ENCODE measurements at places on chromosomes 7 and 10.

- DNase-seq = no peak
These were observed 927 bp upstream of the MKX start for GRCh38 chr10:27746397-27747095.

DNA sequence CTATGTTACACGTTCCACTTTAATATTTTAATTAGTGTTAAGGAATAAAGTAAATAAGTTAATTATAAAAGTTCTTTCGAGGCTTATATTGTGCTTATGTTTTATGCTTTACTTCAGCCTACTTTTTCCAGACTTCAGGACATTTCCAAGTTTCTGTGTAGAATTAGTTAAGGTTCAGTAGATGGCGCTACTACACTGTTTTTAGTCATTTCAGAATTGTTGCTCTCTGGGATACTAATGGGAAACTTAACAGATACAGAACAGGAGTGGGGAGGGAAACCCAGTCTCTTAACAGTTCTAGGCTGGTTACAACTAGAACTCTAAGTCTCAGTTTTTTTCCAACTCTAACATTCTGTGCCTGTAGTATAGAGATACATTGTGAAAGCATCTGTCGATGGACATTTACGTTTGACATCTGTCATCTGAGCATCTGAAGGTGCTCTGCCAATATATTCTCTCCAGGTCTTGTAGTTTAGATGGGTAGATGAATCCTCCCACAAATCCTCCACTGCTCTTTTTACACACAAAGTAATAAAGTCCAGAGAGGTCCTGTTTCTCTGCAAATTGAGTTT lies 56.8 kb upstream of the FAM171A1 start:
- peak; percentile 12 for DNase-seq

- no peak for DNase-seq
These were observed 445.9 kb upstream of the LRRN3 start for GRCh38 chr7:110645060-110645459.

DNA sequence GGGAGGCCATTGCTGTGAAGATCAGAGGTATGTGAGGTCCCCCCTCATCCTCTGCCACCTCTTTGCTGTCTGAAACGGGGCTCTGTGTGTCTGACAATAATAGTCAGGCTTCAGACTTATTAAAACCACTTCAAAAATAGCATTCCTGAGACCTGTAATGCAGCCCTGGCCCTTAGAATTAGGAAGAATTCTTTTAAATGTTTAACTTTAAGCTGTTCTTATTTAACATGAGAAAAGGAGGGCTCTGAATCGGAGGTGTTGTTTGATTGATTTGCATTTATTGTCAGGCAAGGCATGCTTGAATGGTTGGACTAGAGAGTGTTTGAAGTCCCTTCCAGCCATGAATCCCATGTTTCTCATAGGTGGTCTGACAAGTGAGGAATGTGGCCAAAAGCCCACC lies 52.5 kb downstream of the AKR1B1 start:
- DNase-seq = no peak

DNA sequence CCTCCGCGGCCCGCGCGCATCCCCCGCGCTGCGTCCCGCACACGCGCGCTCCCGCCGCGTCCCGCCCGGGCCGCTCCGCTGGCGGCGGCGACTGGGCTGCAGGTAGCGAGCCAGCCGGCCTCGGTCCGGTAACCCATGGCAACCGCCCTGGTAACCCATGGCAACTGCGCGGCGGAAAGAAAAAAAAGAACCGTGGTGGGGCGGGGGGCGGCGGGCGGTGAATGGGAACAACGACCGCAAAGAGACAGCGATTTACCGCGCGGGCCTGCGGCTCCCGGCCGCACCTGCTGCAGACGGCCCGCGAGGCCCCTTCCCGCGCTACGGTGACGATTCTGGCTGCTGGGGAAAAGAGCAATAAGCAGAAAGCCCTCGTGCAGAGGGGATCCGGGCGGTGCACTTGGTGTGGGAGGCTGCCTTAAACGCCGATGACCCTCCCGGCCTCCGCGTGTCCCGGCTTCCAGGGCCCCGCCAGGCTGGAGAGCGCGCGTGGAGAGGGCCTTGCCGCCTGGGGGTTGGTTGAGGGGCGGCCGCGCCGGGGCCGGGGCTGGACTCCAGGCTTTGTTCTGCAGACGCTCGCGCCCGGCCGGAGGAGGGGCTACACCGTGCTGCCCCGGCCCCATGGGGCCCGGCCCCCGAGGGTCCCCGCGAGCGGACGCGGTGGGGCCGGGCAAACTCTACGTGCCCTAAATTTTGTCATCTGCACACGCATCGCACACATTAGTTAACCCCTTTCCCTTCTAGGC lies 84.7 kb downstream of the SNX10 start:
- peak; percentile 78 for DNase-seq

DNA sequence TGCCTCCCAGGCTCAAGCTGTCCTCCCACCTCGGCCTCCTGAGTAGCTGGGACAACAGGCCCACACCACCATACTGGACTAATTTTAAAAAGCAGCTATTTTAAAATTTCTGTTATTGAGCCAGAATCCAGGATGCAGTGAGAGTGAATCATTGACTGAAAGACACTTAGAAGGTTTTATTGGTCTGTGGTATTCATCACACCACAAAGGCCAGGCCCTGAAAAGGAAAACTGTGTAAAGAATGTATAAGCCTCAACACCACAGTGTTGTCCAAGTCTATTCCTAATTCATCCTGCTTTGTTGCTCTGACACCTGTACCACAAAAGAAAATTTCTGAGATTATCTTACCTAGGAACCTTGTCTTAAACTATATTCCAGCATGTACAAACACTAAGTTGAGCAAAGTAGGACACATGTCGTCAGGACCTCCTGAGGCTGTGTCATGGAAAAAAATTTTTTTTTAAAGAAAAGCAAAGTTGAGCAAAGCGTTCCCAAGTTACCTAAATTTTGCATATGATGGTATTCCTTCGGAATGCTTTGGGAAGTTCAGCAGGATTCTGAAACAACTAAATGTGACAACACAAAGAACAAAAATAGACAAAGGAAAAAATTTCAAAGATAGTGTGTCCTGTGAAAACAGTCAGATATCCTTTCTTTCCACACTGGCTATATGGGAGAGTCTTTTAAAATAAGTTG lies 129.6 kb upstream of the MKLN1 start:
- DNase-seq = no peak

DNA sequence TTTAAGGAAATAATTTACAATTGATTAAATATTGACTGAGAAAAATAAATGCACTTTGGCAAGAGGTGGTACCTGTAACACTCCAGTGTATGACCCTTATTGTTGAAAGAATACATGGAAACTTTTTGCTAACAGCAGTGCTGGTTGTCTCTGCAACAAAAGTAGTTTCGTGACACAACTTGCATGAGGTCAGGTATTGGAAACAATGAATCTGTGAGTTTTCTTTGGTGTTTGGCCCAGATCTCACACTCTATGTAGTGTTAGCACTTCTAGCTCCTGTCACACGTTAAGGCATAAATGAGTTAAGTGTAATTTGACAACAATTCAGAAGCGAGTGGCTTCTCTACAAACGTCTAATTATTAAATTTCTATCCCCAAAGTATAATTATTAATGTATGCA lies 137.7 kb upstream of the MDFIC start:
- no peak for DNase-seq

- no peak for DNase-seq
These were observed 189.2 kb downstream of the FAM107B start for GRCh38 chr10:14585287-14586193.

GRCh38 chr7:158811461-158811860 lies 17.8 kb downstream of the ESYT2 start:
- no peak for DNase-seq

DNA sequence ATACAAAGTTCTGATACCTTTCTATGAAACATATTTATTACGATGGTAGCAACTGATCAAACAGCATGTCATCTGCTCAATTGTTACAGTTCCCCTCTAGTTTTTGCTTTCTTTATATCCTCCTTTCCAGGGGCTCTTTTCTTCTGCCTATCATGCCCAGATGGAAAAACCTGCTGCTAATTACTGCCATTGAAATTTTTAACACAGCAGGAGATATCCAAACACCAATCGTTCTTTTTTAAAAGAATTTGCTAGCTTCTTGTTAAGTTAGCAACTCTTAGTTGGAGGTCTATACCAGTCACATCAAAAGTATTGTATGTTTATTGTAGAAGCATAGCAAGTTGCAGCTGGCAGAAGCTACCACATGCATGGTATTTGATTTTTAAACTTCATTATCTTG lies 768.5 kb downstream of the NXPH1 start:
- DNase-seq = no peak

- DNase-seq = no peak
These were observed 24.8 kb downstream of the ARL4A start for GRCh38 chr7:12712236-12712635.

DNA sequence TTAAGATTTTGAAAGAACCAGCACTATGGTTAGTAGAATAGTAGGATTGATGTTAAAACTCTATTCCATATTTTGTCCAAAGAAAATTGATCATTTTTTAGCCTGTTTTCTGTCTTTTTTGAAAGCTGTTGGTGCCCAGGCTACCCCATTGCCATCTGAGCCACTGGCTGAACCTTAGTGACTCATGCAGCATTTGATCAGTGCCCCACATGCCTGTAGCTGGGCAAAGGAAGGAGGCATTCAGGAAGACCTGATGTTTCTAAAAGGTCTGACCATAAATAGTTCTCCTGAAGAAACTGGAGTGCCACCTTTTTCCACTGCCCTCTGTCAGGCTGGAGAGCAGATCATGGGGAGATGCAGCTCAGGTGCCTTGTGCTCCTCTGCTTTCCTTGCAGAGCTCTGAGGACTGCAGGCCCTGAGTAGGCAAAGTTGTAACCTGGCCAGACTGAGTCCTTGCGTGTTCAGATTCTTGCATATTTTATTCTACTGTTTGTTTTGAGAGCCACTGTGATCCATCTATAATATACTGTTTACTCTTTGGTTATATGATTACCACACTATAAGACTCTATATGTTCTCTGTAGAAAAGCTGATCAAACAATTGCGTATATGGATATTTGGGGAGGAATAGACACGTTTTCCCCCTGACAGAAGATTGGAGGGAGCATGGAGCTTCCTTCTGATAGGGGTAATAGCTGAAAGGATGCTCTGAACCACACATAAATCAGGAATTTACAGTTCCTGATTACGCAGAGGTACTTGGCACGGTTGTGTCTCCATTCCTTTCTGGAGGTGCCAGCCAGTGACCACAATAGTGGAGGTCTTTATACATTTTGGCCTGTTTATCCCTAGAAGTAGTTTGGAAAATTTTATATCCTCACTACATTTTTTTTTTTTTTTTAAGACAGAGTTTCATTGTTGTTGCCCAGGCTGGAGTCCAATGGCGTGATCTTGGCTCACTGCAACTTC lies 48.9 kb upstream of the GJD4 start:
- DNase-seq = no peak

DNA sequence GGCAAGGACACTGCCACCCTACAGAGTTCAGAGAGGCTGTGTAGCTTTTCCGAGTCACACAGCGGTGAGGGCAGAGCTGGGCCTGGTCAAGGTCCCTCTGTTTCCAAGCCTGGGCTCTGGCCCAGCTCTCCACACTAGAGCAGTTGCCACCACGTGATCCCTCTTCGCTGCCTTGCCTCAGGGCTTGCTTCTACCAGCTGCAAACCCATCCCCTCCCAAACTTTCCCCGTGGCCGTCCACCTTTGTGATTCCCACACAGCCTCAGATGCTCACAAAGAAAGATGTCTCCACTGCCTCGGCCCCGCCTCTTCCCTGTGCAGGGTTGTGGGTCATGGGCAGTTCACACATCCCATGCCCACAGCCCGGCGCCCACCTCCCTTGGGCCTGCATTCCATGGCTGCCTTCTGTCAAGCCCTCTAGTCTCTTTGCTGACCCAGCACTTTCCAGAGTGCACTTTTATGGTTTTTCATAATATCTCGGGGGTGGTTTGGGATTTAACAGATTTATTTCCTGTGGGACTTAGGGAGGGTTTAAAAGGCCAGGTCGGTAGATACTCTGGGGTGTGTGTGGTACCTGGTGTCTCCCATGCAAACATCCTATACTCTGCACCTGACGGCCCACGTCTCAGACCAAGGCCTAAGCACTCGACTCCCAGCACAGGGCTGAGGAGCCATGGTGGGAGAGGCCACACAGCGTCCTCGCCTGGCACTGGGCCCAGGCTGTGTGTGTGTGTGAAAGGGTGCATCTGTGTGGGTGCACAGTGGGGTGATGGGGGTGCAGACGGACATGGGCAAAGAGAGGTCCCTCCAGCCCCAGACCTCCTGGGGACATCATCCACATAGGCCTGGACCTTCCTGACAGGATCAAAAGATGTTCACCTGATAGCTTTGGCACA lies 59.6 kb downstream of the PKD1L1 start:
- DNase-seq = no peak

DNA sequence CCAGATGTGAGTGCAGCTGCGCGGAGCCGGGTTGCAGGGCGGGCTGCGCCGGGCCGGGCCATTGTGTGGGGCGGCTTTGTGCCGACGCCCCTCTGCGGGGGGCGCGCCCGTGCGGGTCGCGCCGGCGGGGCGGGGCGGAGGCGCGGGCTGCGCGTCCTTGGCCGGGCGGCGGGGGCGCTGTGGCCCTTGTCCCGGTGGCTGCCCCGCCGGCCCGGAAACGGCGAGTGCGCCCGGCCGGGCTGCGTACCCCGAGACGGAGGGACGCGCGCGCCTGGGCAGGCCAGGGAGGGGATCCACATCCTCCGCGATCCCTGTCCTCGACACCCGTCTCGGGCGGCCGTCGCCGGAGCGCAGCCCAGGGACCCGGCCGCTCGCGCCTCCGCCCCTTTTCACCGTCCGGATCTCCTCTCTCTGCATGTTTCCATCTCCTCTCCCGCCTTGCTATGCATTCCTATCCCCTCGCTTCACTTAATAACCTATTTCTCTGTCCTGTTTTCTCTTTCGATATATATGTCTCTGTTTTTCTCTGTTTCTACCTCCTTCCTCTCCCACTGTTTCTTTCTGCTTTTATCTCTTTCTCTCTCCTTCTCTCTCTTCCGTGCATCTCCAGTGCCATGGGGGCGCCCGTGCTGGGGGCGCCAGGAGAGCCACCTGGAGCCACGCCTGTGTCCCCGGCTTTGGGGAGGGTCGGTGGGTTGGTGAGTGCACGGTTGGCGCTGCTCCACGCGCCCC lies 765 bp downstream of the PFKFB3 start:
- peak; percentile 14 for DNase-seq

DNA sequence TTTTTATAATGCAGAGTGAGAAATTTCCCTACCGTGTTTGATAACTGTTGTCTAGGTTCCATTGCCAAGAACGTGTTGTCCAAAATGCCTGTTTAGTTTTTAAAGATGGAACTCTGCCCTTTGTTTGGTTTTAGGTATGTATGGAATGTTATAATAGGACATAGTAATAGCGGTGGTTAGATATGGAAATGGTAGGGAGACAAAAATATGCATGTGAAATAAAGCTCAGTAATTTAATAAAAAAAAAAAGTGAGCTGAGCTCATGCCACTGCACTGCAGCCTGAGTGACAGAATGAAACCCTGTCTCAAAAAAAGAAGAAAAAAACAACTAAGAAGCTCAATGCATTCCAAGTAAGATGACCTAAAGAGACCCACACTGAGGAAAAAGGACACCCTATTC lies 72.9 kb downstream of the ZNF783 start:
- no peak for DNase-seq
